ENCODE measurements at places on chromosomes 12 and 14.
A peak's percentile ranks its signal among the peaks of the same experiment; 100 is the strongest.

DNA sequence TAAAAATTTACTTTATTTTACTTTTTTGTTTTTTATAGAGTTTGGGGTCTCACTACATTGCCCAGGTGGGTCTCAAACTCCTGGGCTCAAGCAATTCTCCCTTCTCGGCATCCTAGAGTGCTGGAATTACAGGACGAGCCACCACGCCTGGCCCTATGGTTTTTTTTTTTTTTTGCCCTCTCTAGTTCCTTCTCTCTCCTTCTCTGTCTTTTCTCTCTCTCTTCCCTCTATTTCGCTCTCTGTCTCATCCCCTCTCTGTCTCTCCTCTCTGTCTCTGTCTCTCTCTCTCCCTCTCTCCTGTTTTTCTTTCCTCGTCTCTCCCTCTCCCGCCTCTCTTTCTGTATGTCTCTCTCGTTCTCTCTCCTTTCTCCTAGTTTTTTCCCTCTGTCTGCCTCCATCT, 202.6 kb upstream of the LHX5 start:
- DNase-seq = no peak

- DNase-seq = no peak
These were observed 420.7 kb downstream of the NPAS3 start for GRCh38 chr14:33359288-33359881.

GRCh38 chr12:131104463-131105350, 151.0 kb downstream of the ADGRD1 start:
- DNase-seq = peak; percentile 76

DNA sequence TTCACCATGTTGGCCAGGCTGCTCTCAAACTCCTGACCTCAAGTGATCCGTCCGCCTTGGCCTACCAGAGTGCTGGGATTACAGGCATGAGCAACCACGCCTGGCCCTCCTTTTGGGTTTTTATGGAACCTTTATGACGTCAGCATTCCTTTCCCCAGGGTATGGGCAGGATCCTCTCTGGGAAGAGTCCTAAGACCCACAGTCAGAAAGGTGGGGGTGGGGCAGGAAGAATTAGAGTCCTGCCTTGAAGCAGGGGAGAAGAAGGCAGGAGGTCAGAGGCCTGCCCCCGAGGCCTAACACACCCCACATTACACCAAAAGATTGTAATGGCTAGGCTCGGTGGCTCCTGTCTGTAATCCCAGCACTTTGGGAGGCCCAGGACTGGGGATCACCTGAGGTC, 30.8 kb upstream of the CDK17 start:
- no peak for DNase-seq

- DNase-seq = no peak
These were observed 12.4 kb downstream of the CALM1 start for GRCh38 chr14:90409209-90409730.

DNA sequence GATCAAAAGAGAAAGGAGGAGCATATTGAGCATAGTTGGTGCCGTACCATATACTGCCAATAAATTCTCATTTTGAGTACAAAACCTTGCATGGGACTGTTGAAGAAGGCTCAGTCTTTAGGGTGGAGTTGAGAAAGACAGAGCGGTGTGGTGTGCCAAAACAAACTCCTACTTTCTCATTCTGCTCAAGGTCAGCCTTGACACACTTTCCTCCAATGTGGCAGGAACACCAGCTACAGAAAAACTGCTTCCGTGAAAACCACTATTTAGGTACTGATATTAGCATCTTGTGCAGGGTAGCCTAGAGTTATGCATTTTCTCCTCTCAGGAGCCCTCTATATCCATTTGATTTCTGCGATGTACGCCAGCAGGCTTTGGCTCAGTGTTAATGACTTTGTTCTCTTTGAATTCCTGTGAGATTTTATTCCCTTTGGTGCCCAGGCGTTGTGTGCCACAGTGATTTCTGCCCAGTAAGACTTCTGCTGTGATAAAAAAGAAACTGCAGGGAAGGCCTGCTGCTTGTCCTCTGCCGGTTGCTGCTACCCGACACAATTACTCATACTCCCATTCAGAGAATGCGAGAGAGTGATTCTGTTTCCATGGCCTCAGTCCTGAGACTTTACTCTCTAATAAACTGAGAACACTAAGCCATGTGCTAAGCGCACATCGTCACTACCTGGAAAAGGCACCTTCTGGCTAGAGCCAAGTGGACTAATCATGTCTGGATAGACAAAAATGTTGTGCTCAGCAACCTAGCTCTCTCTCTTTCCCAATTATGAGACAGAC, 88.3 kb upstream of the MDM1 start:
- DNase-seq = no peak

DNA sequence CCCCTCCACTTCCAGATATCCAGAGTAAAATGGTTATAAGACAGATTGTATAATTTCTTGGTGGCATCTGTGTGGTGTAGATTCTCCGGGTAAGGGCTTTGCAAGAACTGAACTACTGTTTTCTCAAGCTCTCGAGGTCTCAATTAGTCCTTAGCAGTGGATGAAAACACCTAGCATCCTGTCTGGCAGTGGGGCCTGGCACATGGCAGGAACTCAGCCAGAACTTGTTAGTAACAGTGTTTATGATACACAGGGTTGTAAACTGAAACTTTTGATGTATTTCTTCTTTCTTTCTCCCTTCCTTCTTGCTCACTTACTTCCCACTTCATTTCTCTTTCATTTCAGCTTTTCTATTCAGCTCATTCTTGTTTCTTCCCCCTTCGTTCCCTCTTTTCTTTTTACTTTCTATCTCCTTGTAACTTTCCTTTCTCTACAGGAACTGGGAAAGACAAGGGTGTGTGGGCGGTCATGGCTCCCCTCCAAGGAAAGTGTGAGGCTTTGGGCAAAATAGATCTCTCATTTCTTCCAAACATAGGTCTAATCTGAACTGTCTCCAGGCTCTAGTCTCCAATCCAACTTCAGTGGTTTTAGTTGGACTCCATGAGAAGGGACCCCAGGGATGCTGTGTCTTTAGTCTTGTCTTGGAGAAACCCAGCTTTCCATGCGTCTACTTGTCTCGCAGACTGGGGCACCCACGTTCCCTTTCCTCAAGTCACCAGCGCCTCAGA, 159.7 kb downstream of the PAH start:
- DNase-seq = no peak

- no peak for DNase-seq
These were observed 16.3 kb upstream of the GALNT9 start for GRCh38 chr12:132345561-132346200.

GRCh38 chr12:42666671-42667243, 77.2 kb upstream of the PRICKLE1 start:
- DNase-seq = no peak

GRCh38 chr14:35369701-35370191, 34.8 kb downstream of the NFKBIA start:
- no peak for DNase-seq

GRCh38 chr12:103868215-103868614, 27.2 kb upstream of the NT5DC3 start:
- no peak for DNase-seq

- DNase-seq = no peak
These were observed 15.6 kb downstream of the PTGDR start for GRCh38 chr14:52283099-52283498.

GRCh38 chr12:9751204-9752144, 9.2 kb downstream of the CD69 start:
- no peak for DNase-seq

DNA sequence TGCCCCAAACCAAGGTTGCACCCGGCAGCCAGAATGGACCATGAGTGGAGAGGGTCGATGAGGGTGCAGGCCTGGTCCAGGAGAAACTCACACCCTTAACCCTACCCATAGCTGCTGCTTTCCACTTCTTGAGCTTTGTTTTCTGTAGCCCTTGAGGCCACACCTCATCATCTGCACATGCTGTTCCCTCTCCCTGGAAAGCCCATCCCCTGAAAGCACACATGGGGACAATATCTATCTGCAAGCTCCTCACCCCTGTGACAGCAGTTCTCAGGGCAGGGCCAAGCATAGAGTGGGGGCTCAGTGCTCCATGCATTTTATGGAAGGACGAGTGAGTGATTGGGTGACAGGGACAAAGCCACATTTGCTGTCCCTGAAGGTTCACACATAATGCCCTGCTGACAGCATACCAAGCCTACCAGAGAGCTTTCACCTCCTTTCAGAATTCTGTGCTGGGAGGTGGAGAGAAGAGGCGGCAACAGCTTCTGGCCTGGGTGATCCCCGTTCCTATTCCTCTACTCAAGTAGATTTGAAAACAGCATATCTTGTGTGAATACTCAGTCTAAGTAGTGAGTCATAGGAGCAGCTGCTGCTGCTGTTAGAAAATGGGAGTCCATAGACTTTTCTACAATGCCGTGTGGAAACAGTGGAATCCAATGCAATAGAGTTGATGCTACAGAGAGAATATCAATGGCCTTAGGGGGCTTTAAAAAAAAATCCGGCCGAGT, 44.6 kb downstream of the SRGAP1 start:
- DNase-seq = no peak

DNA sequence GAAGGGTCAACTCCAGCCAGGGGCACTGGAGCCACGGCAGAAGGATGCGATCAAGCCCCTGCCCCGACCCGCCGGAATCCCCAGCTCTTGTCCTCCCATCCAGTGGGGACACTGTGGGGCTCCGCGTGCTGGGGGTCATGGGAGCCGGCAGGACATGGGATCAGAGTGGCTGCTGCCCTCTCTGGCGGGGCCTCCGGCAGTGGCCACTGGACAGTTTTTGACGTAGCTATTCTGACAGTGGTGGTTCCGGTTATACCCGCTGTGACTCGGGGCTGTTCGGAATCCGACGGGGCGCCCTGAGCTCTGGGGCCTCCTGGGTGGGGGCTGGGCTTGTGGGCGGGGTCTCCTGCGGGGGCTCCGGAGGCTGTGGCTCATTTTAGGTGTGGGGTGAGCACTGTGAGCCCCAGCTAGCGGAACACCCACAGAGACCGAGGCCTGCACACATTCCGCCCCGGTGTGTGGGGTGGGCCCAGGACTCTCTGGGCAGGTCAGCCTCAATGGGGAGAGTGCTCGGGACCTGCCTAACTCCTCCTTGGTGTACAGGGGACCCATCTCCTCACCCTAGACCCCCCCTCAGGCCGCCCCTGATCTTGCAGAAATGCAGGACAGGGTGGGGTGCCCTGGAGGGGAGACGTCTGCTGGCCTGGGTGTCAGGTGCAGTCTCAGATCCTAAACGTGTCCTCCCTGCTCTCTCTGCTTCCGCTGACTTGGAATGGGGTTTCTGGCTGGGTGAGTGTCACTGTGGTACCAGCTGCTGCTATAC, 374.2 kb downstream of the TMEM121 start:
- no peak for DNase-seq

DNA sequence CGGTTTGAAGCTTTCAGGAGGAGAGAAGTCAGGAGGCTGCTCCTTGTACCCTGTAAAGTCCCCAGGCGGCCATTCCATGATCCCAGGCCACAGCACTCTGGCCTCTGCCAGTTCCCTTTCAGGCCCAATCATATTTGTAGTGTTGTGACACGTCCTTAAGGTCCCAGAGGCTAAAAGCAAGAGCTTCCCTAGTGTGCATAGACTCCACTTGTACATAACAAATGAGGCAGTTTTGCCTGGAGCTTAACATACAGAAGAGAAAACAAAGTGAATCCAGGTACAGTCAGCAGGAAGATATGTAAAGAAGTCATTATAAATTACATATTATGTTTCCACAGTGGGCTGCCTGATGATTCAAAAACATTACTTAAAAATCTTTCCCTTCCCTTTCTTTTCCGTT, 81.1 kb upstream of the RPH3A start:
- no peak for DNase-seq

DNA sequence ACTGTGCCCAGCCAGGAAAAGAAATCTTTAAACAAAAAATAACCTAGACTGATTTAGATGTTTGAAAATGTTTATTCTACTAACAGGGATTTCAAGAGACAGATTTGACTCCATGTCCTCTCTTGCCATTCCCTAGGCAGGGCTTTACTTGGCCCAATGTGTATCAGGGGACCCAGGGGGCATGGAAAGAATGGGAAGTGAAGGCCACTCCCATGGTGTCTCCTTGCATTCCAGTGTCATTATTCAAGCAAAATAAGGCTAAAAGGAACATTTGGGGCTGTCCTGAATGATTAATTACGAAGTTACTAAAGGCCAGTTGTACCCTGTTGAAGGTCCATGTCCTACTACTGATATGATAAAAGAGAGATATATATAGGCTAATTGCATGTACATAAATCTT, 151.9 kb upstream of the ATF7IP start:
- DNase-seq = no peak

DNA sequence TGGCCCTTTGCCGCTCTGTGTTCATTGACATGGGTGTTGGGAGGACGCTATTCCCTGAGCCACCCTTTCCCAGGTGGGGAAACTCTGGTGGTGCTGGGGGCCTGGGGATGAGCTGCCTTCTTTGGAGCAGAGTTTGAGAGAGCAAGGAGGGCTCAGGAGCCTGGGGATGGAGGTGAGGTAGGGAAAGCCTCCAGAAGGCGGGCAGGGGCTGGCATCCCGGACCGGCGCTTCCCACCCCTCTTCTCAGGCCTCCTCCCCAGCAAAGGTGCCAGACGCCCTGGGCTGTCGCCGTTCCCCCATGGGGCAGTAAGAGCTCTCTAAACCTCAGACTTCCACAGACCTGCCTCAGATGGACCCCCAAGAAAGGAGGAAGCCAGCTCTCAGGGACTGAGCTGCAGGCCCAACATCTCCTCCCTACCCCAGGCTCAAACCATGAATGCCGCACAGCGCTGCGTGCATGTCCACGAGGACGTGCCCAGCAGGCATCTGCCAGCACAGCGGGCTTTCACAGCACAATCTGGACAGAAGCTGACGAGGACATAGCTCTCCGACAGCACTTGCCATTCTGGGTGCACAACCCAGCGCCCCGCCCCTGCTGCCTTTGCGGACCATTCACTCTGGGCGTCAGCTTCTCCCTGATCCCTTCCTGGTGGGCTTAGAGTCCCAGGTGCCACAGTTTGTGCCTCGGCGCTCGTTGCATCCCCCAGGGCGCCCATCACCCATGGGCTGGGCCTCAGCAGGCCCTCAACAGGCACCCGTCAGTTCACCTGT, 14.9 kb upstream of the TTC7B start:
- DNase-seq = no peak

DNA sequence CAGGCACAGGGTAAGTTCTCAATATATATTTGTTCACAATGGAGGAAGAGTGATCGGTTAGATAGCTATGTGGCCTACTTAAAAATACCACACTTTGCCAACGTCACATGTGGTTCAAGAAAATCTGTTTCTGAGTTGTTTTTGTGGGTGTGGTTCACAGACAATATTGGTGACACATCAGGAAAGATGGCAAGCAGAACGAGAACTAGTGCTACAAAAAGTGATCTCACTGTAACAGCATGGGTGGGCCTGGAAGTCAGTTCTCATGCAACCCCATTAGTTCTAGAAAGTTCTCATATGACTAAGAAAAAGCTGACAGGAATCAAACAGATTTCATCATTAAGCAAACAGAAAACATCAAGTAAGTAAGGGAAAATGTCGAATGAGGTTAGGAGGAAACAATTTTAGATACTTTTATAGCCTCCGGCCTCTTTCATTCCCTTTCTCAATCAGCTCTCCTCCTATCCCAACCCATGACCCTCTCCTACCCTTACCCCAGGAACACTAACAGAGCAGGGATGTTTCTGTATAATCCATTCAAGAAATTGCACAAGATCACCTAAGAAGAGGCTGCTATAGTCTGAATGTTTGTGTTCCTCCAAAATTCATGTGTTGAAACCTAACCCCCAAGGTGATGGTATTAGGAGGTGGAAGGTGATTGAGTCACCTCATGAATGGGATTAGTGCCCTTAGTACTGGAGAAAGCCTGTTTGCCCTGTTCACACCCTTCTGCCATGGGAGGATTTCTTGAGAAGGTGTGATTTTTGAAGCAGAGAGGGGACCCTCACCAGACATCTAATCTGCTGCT, 15.5 kb upstream of the NTN4 start:
- no peak for DNase-seq

All from D721Med (cell line).